SIG-M5 (cell line): ENCODE measurements at places on chromosomes 7 and 10.

- DNase-seq, result no peak
These were observed 37.8 kb upstream of the UBE2H start for GRCh38 chr7:129990403-129991192.

GRCh38 chr7:151454305-151454704, 14.4 kb upstream of the CRYGN start:
- DNase-seq, result no peak

DNA sequence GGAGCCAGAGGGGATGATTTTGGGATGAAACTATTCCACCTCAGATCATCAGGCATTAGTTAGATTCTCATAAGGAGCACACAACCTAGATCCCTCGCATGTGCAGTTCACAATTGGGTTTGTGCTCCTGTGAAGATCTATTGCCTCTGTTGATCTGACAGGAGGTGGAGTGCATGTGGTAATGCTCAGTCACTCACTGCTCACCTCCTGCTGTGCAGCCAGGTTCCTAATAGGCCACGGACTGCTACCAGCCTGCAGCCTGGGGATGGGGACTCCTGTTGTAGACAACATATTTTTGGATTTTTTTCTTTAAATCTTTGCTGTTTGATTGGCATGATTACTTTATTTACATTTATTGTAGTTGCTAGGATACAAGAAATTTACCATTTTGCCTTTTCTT, 765.0 kb downstream of the INHBA start:
- no peak for DNase-seq

DNA sequence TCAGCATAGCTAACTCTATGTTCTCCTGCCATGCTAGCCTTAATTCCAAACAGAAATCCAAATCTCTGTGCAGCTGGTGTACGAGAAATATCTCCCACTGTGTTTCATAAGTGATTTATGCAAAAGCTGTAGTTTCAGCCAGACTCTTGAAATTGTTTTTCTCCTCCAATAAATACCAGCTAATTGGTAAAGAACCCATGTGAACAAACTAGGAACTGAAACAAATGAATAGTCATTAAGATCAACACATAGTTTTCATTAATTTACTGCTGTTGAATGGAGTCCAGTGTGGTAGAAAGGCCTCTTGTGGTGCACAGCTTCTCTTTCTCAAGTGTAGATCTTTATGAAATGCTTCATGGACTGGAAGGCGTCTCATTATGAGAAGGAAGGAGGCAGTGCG, 18.4 kb downstream of the PPP1R17 start:
- no peak for DNase-seq

DNA sequence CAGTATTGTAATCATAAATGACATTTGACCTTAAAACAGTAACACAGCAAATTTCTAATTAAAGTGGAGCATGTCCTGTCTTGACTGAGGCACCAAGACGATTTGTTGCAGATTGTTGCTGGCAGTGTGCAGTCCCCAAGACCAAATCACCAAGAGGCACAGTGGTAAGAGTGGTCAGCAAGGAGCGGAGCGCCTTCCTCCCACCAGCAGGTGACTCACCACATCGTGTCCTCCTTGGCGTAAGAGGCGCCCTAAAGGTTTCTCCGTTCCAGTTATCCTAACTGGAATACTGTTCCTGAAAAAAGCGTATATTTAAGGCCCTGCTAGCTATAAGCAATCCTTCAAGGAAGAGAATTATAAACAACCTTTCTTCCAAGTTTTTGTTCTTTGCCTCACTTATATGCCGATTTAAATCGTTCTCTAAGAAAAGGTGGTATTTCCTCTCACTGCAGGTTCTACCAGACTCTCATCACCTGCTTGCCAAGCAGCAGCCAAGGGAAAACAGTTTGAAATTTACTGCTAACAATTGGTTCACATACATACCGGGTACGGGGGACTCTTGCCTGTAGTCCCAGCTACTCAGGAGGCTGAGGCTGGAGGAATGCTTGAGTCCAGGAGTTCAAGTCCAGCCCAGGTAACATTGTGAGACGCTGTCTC, 10.7 kb upstream of the REPIN1 start:
- no peak for DNase-seq

- no peak for DNase-seq
These were observed 469.3 kb upstream of the KLF6 start for GRCh38 chr10:4254101-4254994.
